ENCODE measurements at places on chromosomes 7 and 10. TPM values are rescaled to one million over a fixed set of nuclear protein-coding genes. Genes with fewer than 3 reads are reported as not detected.

The OR2A5 gene
- total RNA-seq = not detected

The POLR3A gene
- 16.9 TPM for total RNA-seq

The AKAP9 gene
- total RNA-seq = 156 TPM

The VSTM4 gene
- total RNA-seq = 1.4 TPM

The UMAD1 gene
- 16.1 TPM for total RNA-seq

The OR2A12 gene
- total RNA-seq = not detected

The PNLIPRP3 gene
- total RNA-seq = 0.14 TPM

The UCN3 gene
- 6.1 TPM for total RNA-seq

The SLC4A2 gene
- total RNA-seq = 97.4 TPM

The PPP1R3A gene
- total RNA-seq = not detected

The MLXIPL gene
- 23.3 TPM for total RNA-seq

The NEUROG3 gene
- 2.4 TPM for total RNA-seq

DNA sequence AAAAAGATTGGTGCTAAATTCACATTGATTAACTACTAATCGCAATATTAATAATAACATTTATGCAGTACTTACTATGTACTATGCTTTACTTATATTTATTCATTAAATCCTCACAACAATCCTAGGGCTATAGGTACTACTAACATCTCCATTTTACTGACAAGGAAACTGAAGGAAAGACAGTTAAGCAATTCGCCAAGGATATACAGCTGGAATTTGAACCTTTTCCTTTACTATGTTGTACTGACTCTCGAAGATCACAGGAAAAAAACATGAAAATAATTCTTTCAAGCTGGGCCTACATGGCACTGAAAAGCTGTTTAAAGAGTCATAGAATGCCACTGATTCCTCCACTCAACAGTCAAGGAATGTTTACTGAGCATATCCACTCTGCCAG, 185.4 kb downstream of the IPMK start:
- no peak for DNase-seq

DNA sequence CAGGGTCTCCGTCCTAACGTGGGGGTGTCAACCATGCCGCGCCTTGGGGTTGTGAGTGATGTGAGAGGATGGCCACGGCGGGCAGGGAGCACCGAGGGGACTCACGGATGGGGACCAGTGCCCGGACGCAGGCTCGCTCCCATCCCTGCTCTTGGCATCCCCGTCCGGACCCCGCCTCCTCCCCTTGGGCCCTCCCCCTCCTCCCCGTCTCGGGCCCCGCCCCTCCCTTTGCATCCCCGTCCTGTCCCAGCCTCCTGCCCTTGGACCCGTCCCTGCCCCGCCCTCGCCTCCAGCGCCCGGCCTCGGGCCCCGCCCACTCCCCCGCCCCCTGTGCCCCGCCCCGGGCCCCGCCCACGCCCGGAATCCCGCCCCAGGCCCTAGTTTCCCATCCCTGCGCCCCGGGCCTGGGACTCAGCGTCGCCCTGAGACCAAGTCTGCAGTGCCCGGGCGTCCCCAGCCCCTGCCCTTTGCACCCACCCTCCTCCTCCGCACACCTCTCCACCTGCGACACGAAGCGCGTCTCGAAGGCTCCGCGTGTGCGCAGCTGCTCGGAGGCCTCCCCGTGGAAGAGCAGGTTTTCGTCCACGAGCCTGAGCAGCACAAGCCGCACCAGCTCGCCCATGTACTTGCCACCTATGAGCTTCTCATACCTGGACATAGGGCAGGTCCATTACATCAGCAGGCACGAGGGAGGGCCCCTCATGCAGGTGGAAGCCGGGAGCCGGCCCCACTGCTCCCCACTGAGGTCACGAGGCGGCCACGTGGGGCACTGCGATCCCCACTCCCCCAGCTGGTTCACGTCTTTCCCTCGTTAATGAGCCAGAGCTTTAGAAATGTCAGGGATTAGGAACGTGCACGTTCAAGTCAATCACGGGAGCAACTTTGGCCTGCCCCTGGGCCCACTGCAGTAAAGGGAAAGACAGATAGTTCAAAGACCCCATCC, 5.1 kb upstream of the MYL7 start:
- peak; percentile 88 for DNase-seq

- DNase-seq = no peak
These were observed 126.2 kb downstream of the CCNY start for GRCh38 chr10:35462491-35462934.

DNA sequence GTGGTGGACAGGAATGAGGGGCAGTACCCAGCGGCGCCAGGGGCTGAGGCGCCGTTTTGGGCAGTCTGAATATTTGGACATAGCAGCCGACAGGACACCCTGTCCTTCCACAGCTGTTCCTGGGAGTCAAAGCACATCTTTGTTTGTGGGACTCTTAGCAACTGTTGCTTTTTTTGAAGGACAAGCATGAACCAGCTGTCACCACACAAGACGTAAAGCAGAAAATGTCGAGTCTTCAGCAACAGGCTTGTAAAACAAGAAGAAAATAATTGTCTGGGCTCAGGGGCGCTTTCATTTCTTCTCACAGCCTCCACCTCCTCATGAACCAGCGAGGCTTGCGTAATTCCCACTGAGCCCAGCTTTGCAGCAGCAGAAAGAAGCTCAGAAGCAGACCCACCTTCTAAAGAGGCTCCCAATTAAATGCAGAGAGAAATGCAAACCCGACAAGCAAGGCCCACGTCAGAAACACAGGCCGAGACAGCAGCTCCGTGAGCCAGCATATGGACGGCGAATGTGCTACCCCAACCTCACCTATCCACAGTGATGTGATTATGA, 68.9 kb upstream of the DNAAF5 start:
- no peak for DNase-seq

- no peak for DNase-seq
These were observed 321.2 kb downstream of the PTPRN2 start for GRCh38 chr7:158266426-158266816.

DNA sequence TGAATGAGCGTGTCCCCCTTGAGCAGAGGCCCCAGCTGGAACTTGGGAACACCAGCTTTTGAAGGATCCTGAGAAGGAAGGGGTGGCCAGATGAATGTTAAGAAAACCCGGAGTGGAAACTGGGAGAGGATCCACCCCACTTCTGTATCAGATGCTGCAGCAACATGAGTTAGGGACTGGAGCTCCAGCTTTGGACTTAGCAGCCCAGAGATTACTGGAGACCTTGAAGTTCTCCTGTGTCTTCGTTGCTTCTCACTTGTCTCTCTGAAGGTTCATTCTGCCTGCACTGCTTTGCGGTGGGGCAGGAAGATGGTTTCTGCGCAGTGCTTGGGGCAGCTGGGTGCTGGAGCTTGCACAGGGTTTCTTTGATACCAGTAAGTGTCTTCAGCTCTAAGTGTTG, 9.3 kb downstream of the TMEM248 start:
- DNase-seq = no peak

DNA sequence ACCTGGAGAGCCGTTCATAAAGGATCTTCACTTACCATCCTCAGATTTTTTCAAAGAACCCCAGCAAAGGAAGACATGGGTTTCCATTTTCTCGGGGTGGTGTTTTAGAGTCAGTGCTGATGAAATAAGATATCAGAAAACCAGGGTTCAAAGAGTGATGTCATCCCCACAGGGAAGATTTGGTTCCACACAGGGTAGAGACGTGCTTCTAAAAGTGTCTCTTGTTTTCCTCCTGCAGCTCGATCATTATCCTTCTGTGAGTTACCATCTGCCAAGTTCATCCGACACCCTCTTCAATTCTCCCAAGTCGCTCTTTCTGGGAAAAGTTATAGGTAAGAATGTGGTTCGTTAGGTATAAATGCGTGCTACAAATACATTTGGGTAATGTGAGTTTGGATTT, 323.8 kb upstream of the C7orf33 start:
- no peak for DNase-seq

DNA sequence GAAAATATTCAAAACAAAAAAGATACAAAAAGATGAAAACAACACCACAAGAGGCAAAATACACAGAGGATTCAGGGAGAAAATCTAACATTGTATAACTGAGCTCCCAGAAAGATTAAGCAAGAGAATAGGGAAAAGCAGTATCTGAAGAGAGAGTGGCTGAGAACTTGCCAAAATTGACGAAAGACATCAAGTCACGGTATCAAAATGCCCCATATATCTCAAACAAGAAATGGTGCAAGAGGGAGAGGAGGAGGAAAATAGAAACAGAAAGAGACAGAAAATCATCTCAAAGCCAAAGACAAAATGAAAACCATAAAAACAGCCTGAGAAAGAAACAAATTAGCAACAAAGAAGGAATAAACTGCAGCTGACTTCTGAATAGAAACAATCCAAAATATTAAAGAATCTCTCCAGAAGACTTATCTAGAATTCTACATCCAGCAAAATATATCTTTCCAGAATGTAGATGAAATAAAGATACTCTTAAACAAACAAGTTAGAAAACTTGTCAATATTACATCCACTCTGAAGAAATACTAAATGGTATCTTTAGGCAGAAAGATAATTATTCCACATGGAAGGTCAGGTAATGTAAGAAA, 5.5 kb downstream of the USP6NL start:
- DNase-seq = no peak

DNA sequence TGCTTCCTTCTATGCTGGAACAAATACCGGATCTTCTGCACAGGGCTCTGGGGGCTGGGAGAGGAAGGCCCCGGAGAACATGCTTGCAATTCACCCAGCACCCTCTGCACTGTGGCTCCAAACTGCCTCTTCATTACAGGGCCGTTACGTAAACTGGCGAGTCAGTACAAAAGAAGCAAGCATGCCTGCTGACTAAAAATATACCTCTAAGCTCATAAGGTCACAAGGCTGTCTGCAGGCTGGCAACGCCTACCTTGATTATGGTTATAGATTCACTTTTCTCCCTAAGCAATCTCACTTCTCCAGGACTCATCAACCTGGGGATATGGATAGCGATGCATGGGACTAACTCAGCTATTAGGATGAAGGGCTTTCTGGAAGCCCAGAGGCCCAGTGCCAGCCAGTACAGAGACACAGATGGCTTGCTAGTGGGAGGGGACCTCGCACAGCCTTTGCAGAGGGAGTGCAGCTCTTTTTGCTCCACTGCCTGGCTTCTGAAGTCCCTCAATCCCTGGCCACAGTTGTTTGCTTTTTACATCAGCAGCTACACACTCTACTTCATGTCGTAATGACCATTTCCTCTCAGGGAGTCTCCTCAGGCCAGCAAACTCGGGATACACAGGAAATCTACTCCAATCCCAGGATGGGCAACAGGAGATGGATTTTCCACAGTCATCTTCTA, 96.1 kb downstream of the SH3PXD2A start:
- peak; percentile 64 for DNase-seq

- DNase-seq = no peak
These were observed 40.2 kb downstream of the TCERG1L start for GRCh38 chr10:131271195-131271880.

- no peak for DNase-seq
These were observed 10.1 kb downstream of the HNRNPA2B1 start for GRCh38 chr7:26190417-26190869.

- no peak for DNase-seq
These were observed 368.4 kb downstream of the ARL4A start for GRCh38 chr7:13055732-13056368.

DNA sequence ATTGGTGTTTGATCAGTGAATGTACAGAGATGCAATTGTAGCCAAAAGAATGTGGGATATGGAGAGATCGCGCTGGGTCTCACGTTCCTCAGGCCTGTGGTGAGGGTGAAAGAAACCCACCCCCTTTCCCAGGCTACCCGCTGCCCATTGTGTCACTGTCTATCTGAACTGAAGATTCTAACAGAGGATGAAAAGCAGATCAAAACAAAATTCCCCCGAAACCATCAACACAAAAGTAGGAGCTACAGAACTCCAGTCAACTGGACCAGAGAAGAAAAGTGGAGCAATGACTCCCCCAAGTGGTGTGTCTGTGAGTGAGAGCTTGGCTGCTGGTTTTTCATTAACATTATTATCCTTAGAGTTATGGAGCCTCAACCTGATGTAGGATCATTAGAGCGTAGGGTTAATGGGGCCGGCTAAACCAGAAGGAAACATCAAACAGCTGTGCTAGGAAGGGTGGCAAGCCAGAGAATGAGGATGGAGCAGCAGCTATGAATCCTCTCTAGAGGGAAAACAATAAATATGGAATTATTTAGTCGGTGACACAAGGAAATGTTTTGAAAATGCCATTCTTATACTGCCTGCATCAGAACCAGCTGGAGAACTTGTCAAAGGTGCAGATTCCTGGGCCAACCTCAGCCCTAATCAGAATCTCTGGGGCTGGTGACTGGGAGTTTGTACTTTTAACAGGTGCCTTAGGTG, 38.3 kb downstream of the AKR1B1 start:
- DNase-seq = no peak

DNA sequence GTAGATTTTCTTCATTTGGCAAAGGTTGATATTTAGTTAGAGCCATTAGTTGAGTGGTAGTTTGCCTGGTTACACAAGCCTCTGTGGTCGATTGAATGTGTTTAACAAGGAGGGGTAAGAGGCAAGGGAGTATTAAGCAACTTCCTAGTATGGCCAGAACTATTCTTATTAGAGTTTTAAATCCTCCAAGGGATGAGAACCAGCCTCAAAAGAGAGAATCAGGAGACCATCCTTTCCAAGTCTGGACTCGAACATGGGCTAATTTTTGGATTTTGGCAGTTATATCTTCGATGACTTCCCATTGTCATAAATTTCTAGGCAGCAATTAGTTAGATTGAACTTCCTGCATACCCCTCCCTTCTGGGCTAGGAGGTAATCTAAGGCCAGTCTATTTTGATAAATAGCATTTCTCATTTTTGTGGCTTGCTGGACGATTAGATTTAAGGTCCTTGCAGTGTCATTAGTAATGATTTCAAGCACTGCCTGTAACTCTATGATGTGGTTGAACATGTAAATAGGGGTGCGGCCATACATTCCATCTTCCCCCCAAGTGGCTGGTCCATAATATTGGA, 219.5 kb upstream of the KCND2 start:
- DNase-seq = no peak

- DNase-seq = no peak
These were observed 3.5 kb downstream of the DGKB start for GRCh38 chr7:14899030-14899429.

GRCh38 chr10:58995058-58995596, 181.3 kb upstream of the PHYHIPL start:
- no peak for DNase-seq

- no peak for DNase-seq
These were observed 382 bp upstream of the MBLAC1 start for GRCh38 chr7:100126239-100126930.

GRCh38 chr10:3886641-3887251, 101.7 kb upstream of the KLF6 start:
- no peak for DNase-seq

- DNase-seq = no peak
These were observed 287.5 kb downstream of the GRID1 start for GRCh38 chr10:86079088-86079487.

GRCh38 chr10:132397671-132398565, 918 bp downstream of the PWWP2B start:
- DNase-seq = peak; percentile 72

GRCh38 chr7:53131697-53132096, 96.3 kb downstream of the POM121L12 start:
- DNase-seq = no peak

GRCh38 chr7:115056019-115056418, 134.1 kb downstream of the MDFIC start:
- DNase-seq = no peak
